ENCODE measurements at places on chromosomes 2 and 18.

DNA sequence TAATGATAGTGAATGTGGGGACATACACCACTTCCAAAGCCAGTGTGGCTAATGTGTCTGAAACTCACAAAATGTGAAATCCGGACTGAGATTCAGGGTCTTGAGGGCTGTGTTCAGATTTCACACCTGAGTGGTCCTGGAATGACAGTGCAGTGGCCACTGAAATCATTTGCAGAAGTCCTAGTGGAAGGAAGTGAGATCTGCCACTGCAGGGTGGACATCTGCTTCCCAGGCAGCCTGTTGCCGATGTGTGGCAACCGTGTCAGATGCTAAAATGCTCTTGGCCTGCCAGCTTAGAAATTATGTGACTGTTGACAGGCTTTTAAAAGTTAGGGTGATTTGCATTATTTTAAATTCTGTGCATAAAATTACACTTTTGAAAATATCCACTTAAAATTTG is 77.8 kb upstream of the TMEM200C start:
- H3K36me3 ChIP-seq: no peaks in the 10 kb centered on the region
- H3K4me3 ChIP-seq: no peak overlapping the region
- H3K27me3 ChIP-seq: peaks cover 29% of the 10 kb centered on the region
- DNase-seq: no peak
- peaks cover 9% of the 10 kb centered on the region for H3K4me1 ChIP-seq

- peaks cover 5% of the 10 kb centered on the region for H3K36me3 ChIP-seq
- H3K27ac ChIP-seq: no peak overlapping the region
- DNase-seq: no peak
- peak overlapping the region; percentile 59 for H3K4me3 ChIP-seq
These were observed 10.1 kb upstream of the NARS1 start for GRCh38 chr18:57631697-57632096.

DNA sequence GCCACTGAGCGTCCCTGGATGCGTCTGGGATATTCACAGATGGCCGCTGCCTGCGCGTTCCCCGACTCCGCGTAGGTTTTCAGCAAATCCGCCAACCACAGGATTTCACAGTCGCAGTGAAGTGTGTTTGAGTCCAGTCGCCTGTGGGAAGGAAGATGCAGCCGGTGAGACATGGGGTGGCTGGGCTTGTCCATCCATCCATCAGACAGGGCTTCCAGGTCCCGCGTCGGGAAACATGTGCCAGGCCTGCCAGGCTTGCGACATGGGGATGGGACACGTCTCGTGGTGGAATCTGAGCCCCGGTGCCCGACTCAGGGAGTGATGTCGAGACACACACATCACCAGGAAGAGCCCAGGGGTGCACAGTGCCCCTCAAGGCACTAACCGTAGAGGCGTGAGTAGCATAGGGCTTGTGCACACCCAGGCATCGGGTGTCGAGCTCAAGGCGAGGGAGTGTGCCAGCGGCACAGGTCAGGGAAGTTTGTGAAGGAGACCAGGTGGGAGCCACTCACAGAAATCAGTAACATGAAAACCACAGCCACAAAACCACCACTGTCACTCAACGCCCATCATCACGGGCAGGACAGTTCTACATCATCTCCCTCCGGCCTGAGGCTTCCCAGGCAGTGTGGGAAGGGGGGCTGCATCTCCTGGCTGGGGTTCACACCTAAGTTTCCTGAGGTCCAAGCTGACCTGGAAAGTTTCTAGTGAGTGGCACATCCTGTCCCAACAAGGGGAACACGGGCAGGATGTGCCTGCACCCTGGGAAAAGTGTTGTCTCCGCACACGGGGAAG is 63.9 kb downstream of the PXDN start:
- H3K4me3 ChIP-seq: no peak overlapping the region
- no peak overlapping the region for H3K27ac ChIP-seq
- H3K4me1 ChIP-seq: peaks cover 4% of the 10 kb centered on the region
- no peaks in the 10 kb centered on the region for H3K27me3 ChIP-seq
- H3K36me3 ChIP-seq: peaks cover 44% of the 10 kb centered on the region

GRCh38 chr18:22704586-22704918 is 228.6 kb upstream of the RBBP8 start:
- H3K4me3 ChIP-seq: no peak overlapping the region
- H3K4me1 ChIP-seq: no peaks in the 10 kb centered on the region

DNA sequence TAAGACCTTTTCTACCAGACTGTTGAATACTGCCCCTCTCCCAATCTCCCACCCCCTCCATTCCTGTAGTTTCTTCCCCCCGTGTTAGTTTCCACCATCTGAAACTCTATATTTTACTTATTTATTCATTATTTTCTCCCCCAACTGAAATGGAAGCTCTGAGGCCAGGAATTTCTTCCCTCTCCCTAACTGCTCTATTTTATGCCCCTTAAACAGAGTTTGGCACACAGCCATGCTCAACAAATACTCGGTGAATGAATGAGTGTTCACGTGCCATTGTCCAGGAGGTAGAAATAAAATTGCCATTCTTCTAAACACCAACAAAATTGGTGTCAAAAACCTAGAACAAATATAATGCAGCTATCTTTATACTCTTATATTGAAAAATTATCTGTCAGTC is 5.6 kb downstream of the ITGB1BP1 start:
- no peaks in the 10 kb centered on the region for H3K27me3 ChIP-seq
- H3K36me3 ChIP-seq: peaks cover 58% of the 10 kb centered on the region
- H3K27ac ChIP-seq: no peak overlapping the region
- no peak overlapping the region for H3K4me3 ChIP-seq
- DNase-seq: no peak

DNA sequence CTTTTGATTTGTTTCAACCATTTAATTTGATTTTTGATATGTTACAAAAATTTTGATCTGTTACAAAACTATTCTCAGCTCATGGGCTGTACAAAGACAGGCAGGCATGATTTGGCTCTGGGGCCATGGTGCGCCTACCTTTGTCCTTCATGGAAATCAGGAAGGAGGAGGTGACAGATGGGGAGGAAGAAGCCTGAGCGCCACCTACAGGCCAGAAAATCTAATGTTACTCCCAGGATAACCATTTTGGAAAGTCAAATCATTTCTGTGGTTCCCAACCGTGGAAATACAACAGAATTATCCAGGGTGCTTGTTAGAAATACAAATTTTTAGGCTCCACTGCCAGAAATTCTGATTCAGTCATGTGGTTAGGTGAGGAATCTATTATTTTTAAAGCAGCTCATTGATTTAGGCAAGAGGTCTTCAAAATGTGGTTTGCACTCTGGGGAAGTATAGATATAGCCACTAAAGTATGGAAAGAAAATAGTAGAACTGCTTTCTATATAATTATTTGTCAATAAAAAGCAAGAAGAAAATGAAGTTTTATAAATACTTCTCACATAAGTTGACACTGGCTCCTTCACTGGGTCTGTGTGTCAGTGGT is 93.9 kb downstream of the EVA1A start:
- DNase-seq: peak; percentile 57
- H3K4me3 ChIP-seq: no peak overlapping the region
- no peak overlapping the region for H3K27ac ChIP-seq
- no peaks in the 10 kb centered on the region for H3K36me3 ChIP-seq
- H3K4me1 ChIP-seq: peaks cover 5% of the 10 kb centered on the region
- H3K27me3 ChIP-seq: peaks cover 20% of the 10 kb centered on the region

DNA sequence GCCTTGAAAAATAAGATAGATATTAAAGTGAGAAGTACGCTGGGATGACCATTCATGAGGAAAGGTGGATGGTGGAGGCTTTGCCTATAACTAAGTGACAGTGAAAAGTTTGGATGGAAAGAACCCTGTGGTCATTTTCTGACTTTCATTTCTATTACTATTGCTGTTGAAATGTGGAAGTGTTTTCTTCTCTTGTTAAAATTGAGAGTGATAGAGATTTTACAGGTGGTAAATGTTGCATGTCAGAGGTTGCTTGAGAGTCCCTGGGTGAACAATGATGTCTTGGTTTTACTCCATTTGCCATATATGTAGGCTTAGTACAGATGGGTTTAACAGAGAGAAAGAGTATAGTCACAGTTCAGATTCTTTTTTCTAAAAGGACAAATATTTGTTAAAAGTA is 18.4 kb downstream of the NCOA1 start:
- no peak overlapping the region for H3K4me3 ChIP-seq
- no peaks in the 10 kb centered on the region for H3K27me3 ChIP-seq
- no peak for DNase-seq
- H3K36me3 ChIP-seq: no peaks in the 10 kb centered on the region
- no peak overlapping the region for H3K27ac ChIP-seq

DNA sequence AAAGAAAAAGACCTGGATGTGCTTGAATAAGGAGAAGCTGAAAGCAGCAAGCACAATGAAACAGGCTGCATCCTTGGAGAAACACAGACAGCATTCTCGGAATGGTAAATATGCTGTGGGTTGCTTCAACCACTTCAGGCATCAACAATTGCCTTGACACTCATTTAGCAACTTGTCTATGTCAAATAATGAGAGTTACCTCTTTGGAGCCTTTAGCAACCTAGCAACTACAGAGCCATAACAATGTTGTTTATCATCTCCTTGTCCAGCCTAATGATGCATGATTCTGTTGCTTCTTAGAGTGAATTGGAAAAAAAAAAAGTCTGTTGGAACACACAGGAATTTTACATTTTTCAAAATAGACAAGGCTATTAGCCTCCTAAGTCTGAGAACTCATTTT is 410.6 kb downstream of the PIK3C3 start:
- H3K4me1 ChIP-seq: no peaks in the 10 kb centered on the region
- no peaks in the 10 kb centered on the region for H3K36me3 ChIP-seq
- no peak overlapping the region for H3K27ac ChIP-seq
- H3K27me3 ChIP-seq: no peaks in the 10 kb centered on the region

DNA sequence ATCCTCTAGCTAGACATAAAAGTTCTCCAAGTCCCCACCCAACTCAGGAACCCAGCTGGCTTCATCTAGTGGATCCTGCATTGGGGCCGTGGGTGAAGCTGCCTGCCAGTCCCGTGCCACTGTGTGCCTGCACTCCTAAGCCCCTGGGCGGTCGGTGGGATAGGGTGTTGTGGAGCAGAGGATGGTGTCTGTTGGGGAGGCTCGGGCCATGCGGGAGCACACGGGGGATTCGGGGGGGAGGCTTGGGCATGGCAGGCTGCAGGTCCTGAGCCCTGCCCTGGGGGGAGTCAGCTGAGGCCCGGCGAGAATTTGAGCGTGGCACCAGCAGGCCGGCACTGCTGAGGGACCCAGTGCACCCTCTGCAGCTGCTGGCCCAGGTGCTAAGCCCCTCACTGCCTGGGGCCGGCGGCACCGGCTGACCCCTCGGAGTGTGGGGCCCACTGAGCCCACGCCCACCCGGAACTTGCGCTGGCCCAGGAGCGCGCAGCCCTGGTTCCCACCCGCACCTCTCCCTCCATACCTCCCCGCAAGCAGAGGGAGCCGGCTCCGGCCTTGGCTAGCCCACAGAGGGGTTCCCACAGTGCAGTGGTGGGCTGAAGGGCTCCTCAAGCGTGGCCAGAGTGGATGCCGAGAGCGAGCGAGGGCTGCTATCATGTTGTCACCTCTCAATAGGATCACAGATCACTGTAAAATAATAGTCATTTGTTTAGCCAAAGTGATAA is 86.4 kb downstream of the ARL6IP6 start:
- DNase-seq: no peak
- no peak overlapping the region for H3K4me3 ChIP-seq
- no peaks in the 10 kb centered on the region for H3K27me3 ChIP-seq
- H3K4me1 ChIP-seq: no peaks in the 10 kb centered on the region

DNA sequence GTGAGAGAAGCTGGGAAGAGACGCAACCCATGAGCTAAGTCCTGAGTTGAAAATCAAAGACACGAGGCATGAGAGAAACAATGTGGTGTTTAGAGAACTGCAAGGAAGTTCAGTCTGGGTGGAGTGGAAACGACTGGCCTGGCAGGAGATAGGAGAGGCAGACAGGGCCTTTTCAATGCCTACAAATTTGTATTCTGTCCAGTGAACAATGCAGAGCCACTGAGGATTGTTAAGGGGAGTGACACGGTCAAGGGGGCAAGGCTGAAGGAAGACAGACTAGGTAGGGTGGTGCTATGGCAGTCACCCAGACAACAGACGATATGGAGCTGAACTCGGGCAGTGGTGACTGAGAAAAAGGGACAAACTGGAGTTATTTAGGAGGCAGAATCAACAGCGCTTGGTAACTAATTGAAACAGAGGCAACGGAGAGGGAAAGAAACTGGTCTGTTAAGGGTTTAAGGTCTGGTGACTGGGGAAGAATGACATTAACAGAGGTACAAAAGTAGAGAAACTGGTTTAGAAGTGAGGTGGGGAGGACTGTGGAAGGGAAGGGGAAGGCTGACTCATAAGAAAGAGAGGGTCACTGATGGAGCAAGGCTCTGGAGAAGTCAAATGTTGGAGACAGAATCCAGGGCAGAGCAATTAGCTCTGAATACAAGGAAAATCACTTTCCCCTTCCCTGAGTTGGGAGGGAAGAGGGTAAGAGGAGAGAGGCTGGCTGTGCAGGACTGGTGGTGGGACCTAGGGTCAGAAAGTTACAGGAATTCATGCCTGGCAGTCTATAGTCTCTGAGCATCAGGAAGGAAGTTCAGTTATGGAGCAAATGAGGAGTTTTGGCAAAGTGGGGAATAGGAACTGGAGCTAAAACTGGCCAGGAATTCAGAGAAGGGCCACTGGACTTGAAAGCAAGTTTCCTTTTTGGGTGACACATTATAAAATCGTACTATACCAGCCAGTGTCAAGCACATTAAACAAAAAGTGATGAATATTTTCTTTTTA is 63.4 kb upstream of the CHRNA1 start:
- no peak for DNase-seq
- H3K4me1 ChIP-seq: peaks cover 28% of the 10 kb centered on the region
- H3K27me3 ChIP-seq: no peaks in the 10 kb centered on the region
- peak overlapping the region; percentile 57 for H3K27ac ChIP-seq
- H3K4me3 ChIP-seq: peak overlapping the region; percentile 5
- H3K36me3 ChIP-seq: peaks cover 3% of the 10 kb centered on the region

DNA sequence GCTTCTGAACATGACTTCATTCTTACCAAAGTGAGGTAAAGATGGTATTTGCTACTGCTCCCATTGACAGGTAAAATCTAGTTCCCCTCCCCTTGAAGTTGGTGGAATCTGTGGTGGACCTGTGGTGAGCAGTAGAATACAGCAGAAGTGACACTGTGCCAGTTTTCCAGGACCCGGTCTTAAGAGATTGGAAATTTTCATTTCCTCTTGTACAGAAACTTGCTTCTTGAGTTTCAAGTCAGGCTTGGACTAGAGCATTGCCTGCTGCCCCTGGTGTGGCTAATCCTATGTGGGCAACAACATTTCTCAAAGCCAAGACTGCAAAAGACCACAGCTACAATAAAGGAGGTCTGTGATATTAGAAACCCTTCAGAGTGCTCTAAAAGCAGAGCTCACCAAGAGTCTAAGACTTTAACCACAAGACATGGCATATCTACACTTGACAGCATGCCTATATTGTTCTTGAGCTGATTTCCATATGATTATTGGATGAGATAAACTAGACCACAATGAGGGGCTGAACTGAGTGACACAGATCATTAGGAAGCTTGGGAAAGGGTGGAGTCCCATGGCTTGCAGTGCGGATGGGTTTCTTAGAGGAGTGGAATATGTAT is 458.1 kb downstream of the BCL11A start:
- no peaks in the 10 kb centered on the region for H3K4me1 ChIP-seq
- no peak overlapping the region for H3K4me3 ChIP-seq
- no peak overlapping the region for H3K27ac ChIP-seq
- H3K36me3 ChIP-seq: no peaks in the 10 kb centered on the region
- no peak for DNase-seq

DNA sequence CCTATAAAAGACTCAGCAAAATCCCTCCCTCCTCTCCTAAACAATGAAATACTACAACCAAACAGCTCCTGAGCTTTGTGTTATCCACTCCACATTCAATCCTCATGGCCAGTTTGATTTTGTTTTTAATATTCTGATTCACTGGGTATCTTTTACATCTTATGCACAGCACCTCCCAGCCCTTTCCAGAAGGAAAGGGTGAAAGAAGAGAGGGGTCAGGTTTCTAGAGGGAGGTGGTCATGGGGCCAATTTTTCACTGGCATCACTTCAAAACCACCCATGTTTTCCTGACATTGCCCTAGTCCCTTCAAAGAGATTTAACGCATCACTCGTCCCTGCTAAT is 315.6 kb downstream of the LPIN1 start:
- no peaks in the 10 kb centered on the region for H3K27me3 ChIP-seq
- H3K4me3 ChIP-seq: no peak overlapping the region
- no peaks in the 10 kb centered on the region for H3K36me3 ChIP-seq
- no peak overlapping the region for H3K27ac ChIP-seq

Measured in MCF 10A (cell line).